ENCODE measurements at places on chromosomes 7 and 10. TPM values are rescaled to one million over a fixed set of nuclear protein-coding genes. Genes with fewer than 3 reads are reported as not detected.

TMEM176B gene
- polyA plus RNA-seq, result 27.4 TPM

PRSS37 gene
- polyA plus RNA-seq, result 0.14 TPM

ACHE gene
- polyA plus RNA-seq, result 4.3 TPM

TMEM60 gene
- polyA plus RNA-seq, result 34.2 TPM

CDHR3 gene
- 9.2 TPM for polyA plus RNA-seq

GJC3 gene
- polyA plus RNA-seq, result 1.5 TPM

HILPDA gene
- polyA plus RNA-seq, result 21.6 TPM

XRCC2 gene
- polyA plus RNA-seq, result 9.0 TPM

GPR146 gene
- 1.7 TPM for polyA plus RNA-seq

IRF5 gene
- 2.8 TPM for polyA plus RNA-seq

TAS2R4 gene
- polyA plus RNA-seq, result 1.2 TPM

ITGA8 gene
- polyA plus RNA-seq, result 44.2 TPM

MMD2 gene
- 0.06 TPM for polyA plus RNA-seq

NEURL1 gene
- 0.83 TPM for polyA plus RNA-seq

SLIT1 gene
- 8.2 TPM for polyA plus RNA-seq

ELN gene
- polyA plus RNA-seq, result 549 TPM

SPDYE6 gene
- polyA plus RNA-seq, result 0.16 TPM

ZNF488 gene
- polyA plus RNA-seq, result 1.1 TPM

PNLIPRP2 gene
- polyA plus RNA-seq, result not detected

ATRNL1 gene
- polyA plus RNA-seq, result 20.9 TPM

APBB1IP gene
- polyA plus RNA-seq, result 1.2 TPM

OR2A12 gene
- not detected for polyA plus RNA-seq

BICC1 gene
- polyA plus RNA-seq, result 81.3 TPM

STEAP4 gene
- 0.19 TPM for polyA plus RNA-seq

TMEM270 gene
- polyA plus RNA-seq, result not detected

STEAP1B gene
- 3.4 TPM for polyA plus RNA-seq

NANOS1 gene
- 3.5 TPM for polyA plus RNA-seq

C1QL3 gene
- polyA plus RNA-seq, result 0.12 TPM

CFAP46 gene
- polyA plus RNA-seq, result 10.6 TPM

STRIP2 gene
- polyA plus RNA-seq, result 3.4 TPM
